ENCODE measurements at places on chromosomes 12 and 14.

GRCh38 chr12:130438243-130438620, 100.5 kb downstream of the PIWIL1 start:
- no peak for DNase-seq

GRCh38 chr12:59041241-59042121, 121.2 kb upstream of the LRIG3 start:
- no peak for DNase-seq

- DNase-seq: no peak
These were observed 27.8 kb upstream of the PNMA1 start for GRCh38 chr14:73741876-73742519.

GRCh38 chr12:53093777-53094393, 3.6 kb upstream of the IGFBP6 start:
- no peak for DNase-seq

DNA sequence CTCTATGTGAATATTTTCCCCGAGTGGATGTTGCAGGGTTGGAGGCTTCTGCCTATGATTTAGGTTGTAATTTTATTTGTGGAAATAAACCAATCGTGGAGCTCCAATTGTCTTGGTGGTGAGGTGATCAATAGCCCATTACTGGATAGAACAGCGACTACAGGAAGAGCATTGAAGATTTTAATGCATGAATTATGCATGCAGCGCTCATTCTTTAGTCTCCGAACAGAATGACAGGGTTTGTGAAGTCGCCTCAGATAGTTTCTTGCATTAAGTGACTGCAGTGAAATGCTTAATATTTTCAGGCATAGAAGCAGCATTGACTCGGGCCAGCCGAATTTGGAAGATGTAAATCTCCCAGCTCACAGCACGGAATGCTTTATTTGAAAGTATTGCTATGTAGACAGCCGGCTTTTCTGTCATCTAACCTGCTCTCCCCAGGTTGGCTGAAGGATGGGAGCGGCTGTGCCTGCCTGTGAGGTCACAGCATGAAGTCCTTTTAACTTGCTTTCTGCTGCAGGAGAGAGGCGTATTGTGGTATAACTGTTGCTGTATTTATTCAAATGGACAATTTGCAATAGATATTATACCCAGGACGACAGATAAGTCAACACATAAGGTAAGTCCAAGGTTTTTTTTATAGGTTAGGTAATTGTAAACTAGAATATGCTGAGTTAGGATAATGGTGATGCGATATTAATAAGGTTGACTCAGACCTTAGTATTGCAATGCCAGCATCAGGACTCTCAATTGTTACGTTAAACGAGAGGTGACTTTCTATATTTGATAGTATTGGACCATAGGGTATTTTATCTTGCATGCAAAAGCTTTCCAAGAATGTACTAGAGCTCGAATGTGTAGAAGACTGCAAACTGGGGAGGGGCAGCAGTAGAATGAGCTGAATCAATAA, 135.7 kb downstream of the CNTN1 start:
- DNase-seq: no peak

- DNase-seq: no peak
These were observed 91.9 kb upstream of the OVCH1 start for GRCh38 chr12:29589286-29589820.

- peak; percentile 52 for DNase-seq
These were observed 1.7 kb downstream of the HECTD1 start for GRCh38 chr14:31205681-31206535.

- no peak for DNase-seq
These were observed 15.3 kb downstream of the NKX2-1 start for GRCh38 chr14:36504771-36505175.

DNA sequence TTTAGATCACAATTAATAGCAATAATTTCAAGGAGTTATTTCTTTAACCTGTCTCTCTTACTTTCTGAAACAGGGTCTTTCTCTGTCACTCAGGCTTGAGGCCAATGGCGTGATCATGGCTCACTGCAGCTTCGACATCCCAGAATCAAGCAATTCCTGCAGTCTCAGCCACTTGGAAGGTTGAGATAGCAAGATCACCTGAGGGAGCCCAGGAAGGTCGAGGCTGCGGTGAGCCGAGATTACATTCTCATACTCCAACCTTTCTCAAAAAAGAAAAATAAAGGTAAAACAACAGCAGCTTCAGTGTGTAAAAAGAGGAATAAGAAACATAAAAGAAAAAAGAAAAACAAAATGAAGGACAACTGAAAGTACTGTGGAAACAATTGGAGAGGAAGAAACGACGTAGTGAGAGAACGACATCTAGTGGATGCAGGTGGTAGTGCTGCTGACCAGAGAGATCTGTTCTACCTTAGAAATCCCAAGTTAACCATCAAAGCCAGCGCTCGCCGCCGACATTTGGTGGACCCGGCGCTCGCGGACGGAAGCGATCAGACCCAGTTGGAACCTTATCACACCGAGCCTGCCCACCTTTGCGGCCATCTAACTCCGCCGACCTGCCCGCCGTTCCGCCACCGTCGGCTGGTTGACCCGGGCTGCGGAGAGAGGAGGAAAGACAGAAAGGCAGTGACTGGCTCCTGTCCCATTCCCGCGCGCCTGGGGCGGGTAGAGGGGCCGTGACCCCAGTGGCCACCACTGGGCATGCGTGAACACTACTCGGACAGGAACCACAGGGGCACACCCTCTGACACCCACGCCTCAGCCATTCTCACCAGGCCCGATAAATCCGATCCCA, 196.1 kb downstream of the ALG10 start:
- peak; percentile 79 for DNase-seq

- peak; percentile 73 for DNase-seq
These were observed 401.3 kb downstream of the DIO2 start for GRCh38 chr14:79809849-79810612.

GRCh38 chr14:56810147-56810719, at the start of gene OTX2:
TSS of gene OTX2 (minus strand) at chr14:56810479. CDS start at chr14:56805456, 5,023 bp downstream.
- DNase-seq: peak; percentile 100

DNA sequence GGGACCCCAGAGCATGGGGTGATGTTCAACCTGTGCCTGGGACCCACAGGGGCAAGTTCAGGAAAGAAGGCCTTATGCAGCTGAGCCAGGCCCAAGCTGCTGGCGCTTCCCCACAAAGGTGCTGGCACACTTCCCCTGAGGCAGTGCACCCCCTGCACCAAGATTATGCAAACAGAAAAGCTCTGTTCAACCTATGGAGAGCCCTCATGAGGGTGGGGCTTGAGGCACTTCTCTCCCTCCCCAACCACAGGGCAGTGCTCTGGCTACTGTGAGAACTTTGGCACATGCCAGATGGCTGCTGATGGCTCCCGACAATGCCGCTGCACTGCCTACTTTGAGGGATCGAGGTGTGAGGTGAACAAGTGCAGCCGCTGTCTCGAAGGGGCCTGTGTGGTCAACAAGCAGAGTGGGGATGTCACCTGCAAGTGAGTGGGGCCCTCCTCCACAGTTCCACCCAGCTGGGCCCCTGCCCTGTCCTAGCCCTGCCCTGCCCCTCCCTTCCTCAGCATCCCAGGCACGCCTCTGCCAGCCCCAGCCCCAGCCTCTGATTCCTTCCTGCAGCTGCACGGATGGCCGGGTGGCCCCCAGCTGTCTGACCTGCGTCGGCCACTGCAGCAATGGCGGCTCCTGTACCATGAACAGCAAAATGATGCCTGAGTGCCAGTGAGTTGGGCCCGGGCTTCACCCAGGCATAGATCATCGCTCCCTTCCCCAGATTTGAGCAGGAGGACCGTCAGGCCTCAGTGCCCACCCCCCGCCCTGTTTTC, 5.5 kb upstream of the NXPH4 start:
- peak; percentile 89 for DNase-seq

DNA sequence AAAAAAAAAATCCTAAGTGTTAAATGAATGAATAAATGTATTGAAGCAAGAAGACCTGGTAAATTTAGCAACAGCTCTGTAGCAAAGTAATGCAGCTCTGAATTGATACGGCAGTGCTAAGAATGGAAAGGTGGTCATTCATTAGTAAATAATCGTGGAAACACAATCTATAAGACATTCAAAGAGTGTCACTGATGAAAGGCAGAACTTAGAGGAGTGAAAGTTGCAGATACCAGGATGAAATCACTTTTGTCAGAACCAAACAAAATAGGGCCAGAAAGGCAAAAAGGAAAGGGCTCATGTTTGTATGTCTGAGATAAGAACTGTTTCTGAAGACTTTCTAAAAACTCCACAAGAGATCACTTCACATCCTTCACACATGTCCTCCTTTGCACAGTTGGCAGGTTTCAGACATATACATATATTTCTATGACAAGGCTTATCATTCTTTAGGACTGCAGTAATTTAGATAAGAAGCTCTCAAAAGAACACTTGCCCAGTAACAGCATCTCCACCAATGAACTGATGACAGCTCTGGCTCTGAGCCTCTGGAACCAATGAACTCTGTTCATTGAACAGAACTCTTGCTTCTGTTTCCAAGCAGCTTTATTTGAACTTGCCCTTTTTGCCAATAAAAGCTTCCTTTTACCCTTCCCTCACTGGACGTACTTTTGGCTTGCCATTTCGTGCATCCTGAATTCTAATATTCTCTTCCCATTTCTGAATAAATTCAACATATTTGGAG, 4.2 kb upstream of the LRR1 start:
- DNase-seq: peak; percentile 8

DNA sequence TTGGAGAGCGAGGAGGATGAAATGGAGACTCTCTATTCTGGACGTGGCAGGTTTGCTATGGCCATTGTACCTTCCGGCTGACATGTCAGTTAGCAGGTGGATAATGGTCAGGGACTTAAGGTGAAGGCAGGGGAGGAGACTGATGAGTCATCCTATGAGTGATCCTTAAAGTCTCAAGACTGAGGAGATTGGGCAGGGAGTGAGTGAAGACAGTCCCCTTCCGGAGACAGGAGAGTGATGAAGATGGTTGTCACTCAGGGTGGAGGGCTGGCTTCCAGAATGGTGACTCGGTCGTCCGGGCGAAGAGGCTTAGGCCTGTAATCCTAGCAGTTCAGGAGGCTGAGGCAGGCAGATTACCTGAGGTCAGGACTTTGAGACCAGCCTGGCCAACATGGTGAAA, 49.8 kb upstream of the CCDC63 start:
- peak; percentile 33 for DNase-seq

All from NCI-H82 (cell line).